ENCODE measurements at places on chromosomes 1 and 21.

GRCh38 chr1:12505639-12506280 lies 112.2 kb downstream of the DHRS3 start:
- DNase-seq: no peak

DNA sequence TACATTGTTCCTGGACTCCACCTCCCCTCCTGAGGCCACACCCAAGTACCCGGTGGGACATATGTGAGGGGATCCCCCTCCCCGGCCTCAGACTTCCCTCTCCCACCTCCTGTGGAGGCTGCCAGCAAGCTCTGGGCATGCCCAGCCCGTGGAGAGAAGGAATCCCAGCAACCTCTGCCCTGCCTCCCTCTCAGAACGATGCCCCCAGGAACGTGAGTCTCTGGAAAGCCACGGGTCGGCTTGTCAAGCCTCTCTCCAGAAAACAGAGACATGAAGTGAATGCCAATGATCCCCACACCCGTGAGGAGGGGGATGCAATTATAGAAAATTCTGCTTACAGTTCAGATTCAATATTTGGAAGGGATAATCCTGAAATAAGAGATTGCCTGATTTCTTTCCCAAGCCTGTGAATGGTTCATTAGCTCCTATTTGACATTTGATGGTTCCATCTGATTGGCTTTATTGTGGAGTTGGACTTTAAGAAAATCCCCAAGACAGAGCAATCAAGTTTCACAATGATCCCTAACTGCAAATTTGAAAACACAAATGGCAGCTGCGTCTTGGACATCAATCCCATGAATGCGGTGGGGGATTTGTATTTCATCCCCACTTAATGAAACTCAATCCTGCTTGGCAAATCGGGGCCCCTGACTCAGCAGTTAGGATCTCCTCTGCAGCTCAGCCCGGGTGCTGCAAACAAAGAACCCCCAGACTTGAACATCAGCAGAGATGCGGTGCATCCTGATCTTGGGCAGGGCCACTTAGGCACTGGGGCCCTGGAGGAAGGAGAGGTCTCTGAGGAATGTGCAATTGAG lies 9.1 kb upstream of the GUCA2B start:
- DNase-seq: no peak

- DNase-seq: no peak
Observed at GRCh38 chr1:202944438-202944921, 13.6 kb downstream of the ADIPOR1 start.

DNA sequence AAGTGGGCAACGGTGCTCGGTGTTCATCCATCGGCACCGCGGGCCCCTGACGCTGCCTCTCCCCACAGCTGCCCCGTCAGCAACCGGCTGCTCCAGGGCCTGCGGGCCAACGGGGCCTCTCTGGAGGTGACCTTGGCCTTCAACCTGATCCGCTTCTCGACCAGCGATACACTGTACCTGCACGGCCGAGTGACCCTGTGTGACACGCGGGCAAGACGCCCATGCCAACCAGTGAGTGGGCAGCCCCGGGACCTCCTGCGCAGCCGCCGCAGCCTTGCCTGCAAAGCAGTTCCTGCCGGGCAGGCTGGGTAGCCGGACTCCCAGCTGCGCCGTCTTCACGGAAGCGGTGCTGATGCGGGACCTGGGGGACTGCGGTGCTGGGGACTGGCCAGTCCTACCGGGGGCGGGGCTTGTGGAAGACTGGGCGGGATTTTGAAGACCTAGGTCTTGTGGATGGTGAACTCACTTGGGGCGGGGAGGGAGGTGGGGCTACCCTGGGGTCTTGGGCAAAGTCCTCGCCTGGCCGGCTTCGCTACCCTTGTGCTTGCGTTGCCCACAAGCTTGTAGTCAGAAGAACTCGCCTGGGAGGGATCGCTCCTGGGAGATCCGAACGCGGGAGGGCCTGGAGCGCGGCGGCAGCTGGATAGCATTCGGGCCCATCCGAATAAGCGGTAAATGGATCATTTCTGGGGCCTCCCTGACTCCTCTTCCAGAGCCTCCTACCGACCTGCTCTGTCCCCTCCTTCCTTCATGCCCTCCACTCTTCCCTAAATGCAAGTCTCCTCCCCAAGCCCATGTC lies 8.8 kb upstream of the CEP85 start:
- no peak for DNase-seq

GRCh38 chr1:89598450-89599331 lies 34.2 kb upstream of the LRRC8C start:
- DNase-seq: no peak

DNA sequence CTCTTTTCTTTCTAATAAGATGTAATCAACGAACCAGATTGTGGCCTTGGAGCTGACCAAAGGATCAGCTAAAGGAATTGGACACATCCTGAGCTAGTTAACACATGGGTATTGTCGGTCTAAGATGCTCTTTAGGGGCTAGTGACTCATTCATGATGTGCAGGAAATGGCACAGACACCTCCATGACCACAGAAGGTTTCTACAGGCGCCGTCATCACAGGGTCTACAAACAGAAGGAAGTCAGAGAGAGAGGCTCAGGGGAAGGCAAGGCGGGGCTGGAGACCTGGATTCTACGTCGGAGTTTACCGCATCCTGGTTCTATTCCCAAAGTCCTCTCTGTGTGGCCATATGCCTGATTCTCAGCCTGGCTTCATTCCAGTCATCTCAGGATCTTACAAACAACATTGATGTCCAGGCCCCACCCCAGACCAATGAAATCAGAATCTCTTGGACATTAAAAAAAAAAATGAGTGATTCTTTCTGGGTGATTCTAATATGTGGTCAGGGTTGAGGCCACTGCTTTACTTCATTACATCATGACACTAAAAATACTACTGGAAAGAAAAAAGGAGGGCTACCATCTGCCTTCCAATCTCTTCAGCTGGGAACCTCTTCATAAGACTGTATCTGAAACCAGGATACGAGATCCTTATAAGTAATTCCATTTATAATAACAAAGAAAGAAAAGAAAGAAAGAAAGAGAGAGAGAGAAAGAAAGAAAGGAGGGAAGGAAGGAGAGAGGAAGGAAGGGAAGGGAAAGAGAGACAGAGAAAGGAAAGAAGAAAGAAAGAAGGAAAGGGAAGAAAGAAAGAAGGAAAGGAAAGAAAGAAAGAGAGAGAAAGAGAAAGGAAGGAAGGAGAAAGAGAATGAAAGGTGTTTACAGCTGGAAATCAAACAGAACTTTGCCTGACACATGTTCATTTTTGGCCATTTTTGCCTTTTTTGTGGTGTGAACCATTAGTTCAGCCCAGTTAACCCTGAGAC lies 11.6 kb upstream of the KCNJ15 start:
- DNase-seq: peak; percentile 33

GRCh38 chr1:206415942-206416341 lies 54.3 kb upstream of the IKBKE start:
- no peak for DNase-seq

DNA sequence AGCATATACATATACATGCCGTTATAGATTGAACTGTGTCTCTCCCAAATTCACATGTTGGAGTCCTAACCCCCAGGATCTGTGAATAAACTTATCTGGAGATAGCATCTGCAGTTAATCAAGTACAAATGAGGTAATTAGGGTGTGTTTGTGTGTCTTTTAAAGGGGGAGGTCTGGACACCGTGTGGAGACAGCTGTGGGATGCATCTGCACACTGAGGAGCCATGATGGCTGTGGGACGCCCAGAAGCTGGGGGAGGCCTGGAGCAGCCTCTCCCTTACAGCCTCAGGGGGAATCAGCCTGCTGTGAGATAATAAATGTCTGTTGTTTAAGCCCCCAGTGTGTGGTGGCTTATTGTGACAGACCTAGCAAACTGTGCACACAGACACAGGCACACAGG lies 51.8 kb upstream of the COL18A1 start:
- no peak for DNase-seq

DNA sequence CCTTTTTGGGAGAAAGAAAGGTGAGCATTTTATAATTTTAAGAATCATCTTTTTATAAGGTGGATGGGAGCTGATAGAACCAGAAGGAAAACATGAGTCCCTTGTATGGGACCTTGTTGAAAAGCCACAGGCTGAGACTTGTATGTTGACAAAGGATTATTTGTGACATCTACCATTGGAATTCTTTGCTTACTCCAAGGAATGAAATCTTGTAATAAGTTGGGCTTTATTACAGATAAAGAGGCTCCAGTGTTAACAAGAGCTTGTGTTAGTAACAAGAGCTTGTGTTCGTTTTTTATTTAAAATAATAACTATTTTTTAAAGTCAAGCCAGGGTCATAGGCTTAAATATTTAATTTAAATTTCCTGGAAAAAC lies 201.1 kb upstream of the CHRM3 start:
- DNase-seq: no peak

GRCh38 chr1:99084562-99084961 lies 79.9 kb upstream of the PLPPR5 start:
- DNase-seq: no peak

GRCh38 chr1:222373216-222373615 lies 174.7 kb downstream of the HHIPL2 start:
- DNase-seq: no peak

- DNase-seq: no peak
Observed at GRCh38 chr1:247647864-247648263, 31.7 kb downstream of the OR13G1 start.

DNA sequence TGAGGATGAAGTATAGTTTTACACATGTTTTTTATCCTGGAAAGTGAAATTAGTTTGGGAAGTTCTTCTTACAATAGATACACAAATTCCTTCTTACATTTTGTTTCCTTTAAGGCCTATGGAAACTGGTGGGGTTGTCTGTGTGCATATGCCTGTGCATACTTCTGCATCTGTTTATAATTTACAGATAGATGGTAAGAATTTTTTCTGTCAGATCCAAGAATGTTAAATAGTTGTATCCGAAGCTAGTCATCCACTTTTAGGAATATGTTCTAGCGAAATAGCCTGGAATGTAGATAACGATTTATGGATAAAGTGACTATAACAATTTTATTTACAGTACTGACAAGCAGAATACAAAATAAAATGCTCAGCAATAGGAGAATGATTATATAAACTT lies 194.1 kb downstream of the ROR1 start:
- no peak for DNase-seq

DNA sequence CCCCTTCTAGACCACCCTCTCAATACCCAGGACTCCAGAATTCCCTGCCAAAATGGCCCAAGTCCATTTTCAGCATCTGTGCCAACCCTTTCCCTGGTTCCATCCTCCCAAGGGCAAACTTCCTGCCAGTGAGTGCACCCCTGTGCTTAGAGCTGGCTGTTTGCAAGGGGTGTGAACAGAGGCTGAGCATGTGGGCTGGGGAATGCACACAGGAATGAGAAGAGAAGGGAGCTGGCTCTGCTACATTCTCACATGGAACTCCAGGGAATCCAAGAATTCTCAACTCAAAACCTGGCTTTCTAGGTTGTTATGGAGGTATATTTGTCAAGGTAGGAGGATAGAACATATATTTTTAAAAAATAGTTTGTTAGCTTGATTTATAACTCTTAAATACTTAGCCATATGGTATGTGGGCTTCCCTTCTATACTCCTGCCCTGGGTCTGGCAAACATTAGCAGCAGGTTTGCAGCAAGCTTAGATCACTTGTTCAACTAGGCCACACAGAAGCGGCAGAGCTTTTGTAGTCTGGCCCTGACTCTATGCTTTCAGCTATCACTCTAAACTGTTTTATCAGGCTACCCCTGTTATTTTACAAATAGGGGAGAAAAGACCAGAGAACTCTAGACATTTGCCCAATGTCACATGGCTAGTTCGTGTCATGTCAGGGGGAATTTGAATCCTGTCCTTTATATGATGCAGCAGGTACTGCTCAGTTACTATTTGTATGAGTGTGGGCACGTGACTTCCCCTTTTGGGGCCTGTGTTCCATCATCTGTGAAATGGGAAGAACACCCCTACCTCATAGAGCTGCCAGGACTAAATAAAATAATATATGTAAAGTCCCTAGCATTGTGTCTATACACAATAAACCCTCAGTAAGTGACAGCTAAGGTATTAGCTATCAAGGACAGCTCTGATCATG lies 8.1 kb upstream of the STMN1 start:
- DNase-seq: no peak

DNA sequence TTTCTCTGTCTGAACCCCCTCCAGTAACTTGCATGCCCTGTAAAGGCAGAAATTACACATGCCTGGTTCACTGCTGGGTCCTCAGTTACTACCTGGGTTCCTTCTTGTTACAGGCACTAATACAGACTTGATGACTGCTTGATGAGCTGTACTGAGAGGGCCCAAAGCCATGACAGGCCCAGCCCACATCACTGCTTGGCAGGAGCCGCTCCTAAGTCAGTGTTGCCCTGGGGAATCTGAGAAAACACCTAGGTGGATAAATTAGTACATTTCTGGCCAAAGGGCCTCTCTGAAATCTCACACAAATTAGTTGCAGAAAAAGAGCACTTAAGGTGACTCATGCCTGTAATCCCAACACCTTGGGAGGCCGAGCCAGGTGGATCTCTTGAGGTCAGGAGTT lies 37.8 kb upstream of the IRF2BP2 start:
- no peak for DNase-seq

DNA sequence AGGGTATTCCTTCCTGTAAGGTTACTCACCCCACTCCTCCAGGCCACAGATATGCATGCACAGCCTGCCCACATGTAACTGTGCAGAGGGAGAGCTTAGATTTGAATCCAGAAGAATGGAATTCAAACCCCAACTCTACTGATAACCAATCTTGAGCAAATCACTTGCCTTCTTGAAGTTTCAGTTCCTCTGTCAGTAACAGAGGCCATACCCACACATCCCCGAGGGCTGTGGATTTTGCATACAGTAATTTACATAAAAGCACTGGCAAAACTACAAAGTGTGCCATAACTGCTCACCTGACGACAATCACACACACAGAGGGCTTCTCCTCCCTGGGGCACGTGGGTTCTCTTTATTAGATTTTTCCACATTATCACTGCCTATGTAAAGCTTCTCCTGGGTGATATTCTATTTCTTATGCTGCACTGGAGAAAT lies 18.6 kb downstream of the CD247 start:
- no peak for DNase-seq

- no peak for DNase-seq
Observed at GRCh38 chr21:26389971-26390641, 183.0 kb downstream of the CYYR1 start.

DNA sequence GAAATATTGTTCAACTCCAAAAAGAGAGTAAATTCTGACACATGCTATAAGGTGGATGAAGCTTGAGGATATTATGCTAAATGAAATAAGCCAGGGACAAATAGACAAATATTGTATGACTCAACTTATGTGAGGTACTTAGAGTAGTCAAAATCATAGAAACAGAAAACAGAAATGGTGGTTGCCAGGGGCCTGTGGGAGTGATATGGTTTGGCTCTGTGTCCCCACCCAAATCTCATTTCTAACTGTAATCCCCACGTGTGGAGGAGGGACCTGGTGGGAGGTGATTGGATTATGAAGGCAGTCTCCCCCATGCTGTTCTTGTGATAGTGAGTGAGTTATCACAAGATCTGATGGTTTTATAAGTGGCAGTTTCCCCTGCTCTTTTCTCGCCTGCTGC lies 24.7 kb upstream of the DISP1 start:
- DNase-seq: no peak

- DNase-seq: no peak
Observed at GRCh38 chr1:92323473-92324453, 24.9 kb downstream of the RPAP2 start.

Data from activated CD8-positive, alpha-beta memory T cell treated with anti-CD3 and anti-CD28 coated beads for 48 hours (primary cell).